Renal cortical epithelial cell (primary cell): ENCODE measurements at places on chromosomes 5 and 9. TPM values are rescaled to one million over a fixed set of nuclear protein-coding genes. Genes with fewer than 3 reads are reported as not detected.

Gene TMEM232
- total RNA-seq = 2.3 and 9.1 TPM in 2 replicates

Gene PCBD2
- 8.2 and 9.0 TPM in 2 replicates for total RNA-seq

Gene FBP2
- not detected in 2 replicates for total RNA-seq

Gene ITGA1
- 8.9 and 57.7 TPM in 2 replicates for total RNA-seq

Gene CDH6
- total RNA-seq = 207 and 416 TPM in 2 replicates

Gene SPAAR
- 0.17 TPM in 1 of 2 replicates, not detected in the other for total RNA-seq

Gene RIC1
- 20.5 and 46.2 TPM in 2 replicates for total RNA-seq

Gene SPOCK1
- total RNA-seq = 36.8 and 224 TPM in 2 replicates

Gene LCN9
- total RNA-seq = not detected in 2 replicates

Gene IARS1
- total RNA-seq = 239 and 356 TPM in 2 replicates

Gene GFI1B
- total RNA-seq = not detected in 2 replicates

Gene GLDC
- total RNA-seq = 129 and 177 TPM in 2 replicates
